ENCODE measurements at places on chromosomes 1 and 21. TPM values are rescaled to one million over a fixed set of nuclear protein-coding genes. Genes with fewer than 3 reads are reported as not detected.

PGBD2 gene
- 6.2 TPM for total RNA-seq

PEF1 gene
- total RNA-seq: 49.9 TPM

OR6K3 gene
- not detected for total RNA-seq

TSEN15 gene
- total RNA-seq: 34.3 TPM

C4BPB gene
- total RNA-seq: not detected

SLC9C2 gene
- total RNA-seq: not detected

GRCh38 chr1:158371188-158371953 lies 17.7 kb downstream of the CD1E start:
- peaks cover 3% of the 10 kb centered on the region for H3K4me1 ChIP-seq
- H3K4me3 ChIP-seq: no peak overlapping the region
- peaks cover 39% of the 10 kb centered on the region for H3K27me3 ChIP-seq

DNA sequence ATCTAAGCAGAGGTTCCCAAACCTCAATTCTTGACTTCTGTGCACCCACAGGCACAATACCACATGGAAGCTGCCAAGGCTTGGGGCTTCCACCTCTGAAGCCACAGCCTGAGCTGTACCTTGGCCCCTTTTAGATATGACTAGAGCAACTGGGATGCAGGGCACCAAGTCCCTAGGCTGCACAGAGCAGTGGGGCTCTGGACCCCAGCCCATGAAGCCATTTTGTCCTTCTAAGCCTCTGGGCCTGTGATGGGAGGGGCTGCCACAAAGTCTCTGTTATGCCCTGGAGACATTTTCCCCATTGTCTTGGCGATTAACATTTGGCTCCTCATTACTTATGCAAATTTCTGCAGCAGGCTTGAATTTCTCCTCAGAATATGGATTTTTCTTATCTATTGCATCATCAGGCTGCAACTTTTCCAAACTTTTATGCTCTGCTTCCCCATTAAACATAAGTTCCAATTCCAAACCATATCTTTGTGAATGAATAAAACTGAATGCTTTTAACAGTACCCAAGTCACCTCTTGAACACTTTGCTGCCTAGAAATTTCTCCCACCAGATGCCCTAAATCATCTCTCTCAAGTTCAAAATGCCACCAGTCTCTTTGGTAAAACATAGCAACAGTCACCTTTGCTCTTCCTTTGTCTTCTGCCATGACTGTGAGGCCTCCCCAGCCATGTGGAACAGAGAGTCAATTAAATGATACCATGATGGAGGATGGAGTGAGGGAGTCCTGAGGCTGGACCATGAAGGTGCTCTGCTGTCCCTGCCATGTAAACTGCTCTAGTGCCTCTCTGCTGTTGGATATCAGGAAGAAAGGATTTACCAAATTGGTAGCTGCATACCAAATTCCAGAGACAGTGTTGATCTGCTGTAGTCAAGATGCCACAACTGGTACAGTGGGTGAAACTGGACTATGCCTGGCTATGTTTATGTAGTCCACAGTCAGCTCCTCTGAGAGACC lies 37.6 kb downstream of the RUNX3 start:
- no peaks in the 10 kb centered on the region for H3K27me3 ChIP-seq
- H3K4me3 ChIP-seq: no peak overlapping the region
- H3K36me3 ChIP-seq: no peaks in the 10 kb centered on the region
- H3K27ac ChIP-seq: no peak overlapping the region

DNA sequence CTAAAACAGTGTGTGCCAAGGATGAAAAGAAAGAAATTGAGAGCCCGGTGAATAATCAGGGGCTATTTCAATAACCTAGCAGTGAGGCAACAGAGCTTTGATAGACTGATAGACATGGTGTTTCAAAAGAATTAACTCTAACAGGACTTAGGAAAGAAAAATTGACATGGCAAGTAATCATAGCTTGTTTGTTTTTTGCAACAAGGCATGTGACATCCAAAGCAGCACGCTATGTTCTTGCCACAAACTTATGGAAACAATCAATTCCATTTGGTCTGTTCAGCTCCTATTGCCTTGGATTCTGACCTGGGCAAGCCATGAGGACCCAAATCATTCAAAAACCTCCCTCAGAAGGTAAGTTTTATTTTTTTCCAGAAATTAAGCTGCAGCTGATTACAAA lies 608.5 kb downstream of the SMYD3 start:
- no peak overlapping the region for H3K27ac ChIP-seq
- H3K27me3 ChIP-seq: no peaks in the 10 kb centered on the region
- peaks cover 11% of the 10 kb centered on the region for H3K4me1 ChIP-seq
- H3K36me3 ChIP-seq: peaks cover 2% of the 10 kb centered on the region
- H3K4me3 ChIP-seq: no peak overlapping the region

DNA sequence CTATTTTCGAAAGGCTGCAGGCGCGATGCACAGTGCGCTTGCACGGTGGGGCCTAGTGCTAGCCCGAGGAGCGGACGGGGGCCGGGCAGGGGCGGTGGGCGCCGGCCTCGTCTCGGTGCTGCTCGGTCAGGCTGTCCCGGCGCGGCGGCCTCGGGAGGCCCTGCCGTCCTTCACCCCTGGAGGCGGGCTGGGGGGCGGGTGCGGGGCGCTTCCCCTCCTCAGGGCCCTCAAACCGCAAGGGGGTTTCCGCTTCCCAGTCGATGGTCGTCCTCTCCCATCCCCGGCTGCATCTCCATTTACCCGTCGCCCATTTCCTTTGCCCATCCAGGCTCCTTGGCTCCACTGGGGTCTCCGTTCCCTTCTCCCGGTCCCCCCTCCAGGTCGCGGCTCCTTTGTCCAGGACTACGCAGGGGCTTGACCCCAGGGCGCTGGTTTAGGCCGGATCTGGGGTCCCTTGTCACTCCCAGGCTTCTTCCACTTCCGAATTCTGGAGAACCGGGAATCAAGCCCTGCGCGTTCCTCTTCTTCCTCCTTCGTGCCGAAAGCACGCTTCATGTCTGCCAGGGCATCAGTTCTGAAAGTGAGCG lies 196.3 kb upstream of the LMO4 start:
- H3K4me1 ChIP-seq: peaks cover 12% of the 10 kb centered on the region
- peak overlapping the region; percentile 63 for H3K4me3 ChIP-seq
- peak; percentile 19 for DNase-seq

DNA sequence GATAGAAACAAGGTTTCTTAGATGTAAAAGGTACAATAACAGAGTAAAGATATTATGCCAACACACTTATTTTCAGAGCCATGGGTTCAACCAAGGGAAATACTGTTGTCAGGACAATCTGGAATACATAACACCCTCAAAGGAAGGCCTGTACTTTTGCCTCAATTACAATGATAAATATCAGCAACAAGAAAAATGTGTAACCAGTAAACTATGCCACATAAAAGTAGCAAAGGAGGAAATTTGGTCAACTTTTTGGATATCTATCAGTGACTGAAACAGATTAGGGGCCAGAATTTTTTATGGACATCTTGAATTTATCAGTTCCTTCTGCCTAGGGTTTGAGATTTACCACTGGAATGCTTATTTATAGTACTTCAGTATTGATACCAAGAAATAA lies 24.6 kb upstream of the RAP1GAP start:
- H3K4me1 ChIP-seq: no peaks in the 10 kb centered on the region

DNA sequence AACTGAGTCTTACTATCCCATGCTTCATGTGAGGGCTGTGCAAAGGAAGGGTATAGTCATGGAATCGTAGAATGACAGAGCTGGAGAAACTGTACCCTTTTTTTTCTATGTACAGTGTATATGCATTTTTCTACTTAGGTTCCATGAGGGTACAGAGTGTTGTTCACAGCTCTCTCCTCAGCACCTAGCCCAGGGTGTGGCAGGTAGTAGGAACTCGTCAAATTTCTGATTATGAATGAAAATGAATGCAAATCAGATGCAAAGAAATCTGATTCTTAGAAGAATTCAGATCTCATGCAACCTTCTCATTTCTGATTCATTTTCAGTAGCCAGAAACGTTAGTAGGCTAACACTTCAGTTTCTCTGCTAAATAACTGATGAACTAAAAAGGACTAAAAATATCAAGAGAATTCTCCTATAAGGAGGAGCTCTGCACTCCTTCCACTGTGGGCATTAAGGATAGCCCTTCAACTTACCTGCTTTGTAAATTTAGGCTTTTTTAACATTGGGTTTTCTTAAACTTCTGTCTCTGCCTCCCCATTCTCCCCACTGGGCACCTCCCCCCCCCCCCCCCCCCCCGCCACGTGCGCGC lies 18.0 kb upstream of the HHAT start:
- H3K4me3 ChIP-seq: no peak overlapping the region
- no peak for DNase-seq
- H3K27ac ChIP-seq: no peak overlapping the region
- H3K27me3 ChIP-seq: no peaks in the 10 kb centered on the region
- H3K4me1 ChIP-seq: peaks cover 7% of the 10 kb centered on the region

GRCh38 chr1:153174624-153175023 lies 23.9 kb upstream of the SPRR2G start:
- no peaks in the 10 kb centered on the region for H3K4me1 ChIP-seq
- H3K36me3 ChIP-seq: no peaks in the 10 kb centered on the region
- H3K27ac ChIP-seq: no peak overlapping the region
- H3K4me3 ChIP-seq: no peak overlapping the region
- no peak for DNase-seq
- no peaks in the 10 kb centered on the region for H3K27me3 ChIP-seq

DNA sequence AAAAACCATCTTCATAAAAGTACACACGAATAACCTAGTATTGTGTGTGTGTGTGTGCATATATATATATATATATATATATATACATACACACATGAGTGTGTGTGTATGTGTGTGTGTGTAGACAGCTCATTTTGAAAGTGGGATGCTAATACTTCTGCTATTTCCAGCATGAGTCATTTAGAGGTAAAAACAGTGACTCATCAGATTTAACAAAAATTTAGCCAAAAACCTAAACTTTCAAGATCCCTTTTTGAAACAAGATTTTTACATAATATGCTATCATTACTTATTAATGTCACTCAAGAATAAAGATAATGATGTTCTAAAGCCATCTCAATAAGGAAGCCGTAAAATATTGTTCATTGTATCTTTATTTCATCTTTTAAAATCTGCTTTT lies 35.6 kb upstream of the ADGRL4 start:
- no peak overlapping the region for H3K27ac ChIP-seq
- no peaks in the 10 kb centered on the region for H3K4me1 ChIP-seq
- no peak overlapping the region for H3K4me3 ChIP-seq
- no peak for DNase-seq

GRCh38 chr1:58883888-58884482 lies 100.1 kb upstream of the JUN start:
- H3K4me1 ChIP-seq: peaks cover 43% of the 10 kb centered on the region
- DNase-seq: no peak
- H3K36me3 ChIP-seq: no peaks in the 10 kb centered on the region
- H3K4me3 ChIP-seq: no peak overlapping the region
- H3K27ac ChIP-seq: no peak overlapping the region
- H3K27me3 ChIP-seq: no peaks in the 10 kb centered on the region
